Activated gamma-delta T cell treated with Interleukin-2 at 50 U/mL for 16 hours (primary cell): ENCODE measurements at places on chromosomes 12 and 14.

DNA sequence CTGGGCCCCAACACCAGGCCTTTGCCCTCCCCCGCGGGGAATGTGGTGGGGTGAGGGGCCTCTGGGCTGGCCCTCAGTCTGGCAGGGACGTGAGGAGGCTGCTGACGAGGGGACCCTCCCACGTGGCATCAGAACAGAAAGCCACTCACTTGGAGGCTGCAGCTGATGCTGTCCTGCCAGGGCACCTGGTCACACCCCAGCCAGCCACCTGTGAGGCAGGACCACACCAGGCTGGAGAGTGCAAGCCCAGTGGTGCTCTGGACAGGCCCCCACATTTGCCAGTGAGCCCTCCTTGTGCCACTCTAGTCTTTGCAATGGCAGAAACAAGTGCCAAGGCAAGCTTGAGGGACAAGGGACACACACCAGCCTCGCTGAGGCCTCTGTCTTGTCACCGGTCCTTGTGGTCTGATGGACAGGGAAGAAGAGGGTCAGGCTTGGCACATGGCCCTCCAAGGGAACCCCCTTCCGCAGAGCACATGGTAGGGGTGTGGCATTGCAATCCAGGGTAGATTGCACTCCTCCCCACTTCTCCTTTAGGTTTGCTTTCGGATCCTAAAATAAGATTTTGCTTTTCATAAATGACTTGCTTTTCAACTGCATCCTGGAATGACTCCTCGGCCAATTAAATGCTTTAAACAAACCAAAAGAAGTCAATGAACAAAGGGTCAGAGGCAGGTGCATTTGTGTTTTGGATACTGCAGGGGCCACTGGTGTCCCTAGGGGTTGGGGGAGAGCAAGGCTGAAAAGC is 53.7 kb downstream of the CCDC88C start:
- no peak for DNase-seq

DNA sequence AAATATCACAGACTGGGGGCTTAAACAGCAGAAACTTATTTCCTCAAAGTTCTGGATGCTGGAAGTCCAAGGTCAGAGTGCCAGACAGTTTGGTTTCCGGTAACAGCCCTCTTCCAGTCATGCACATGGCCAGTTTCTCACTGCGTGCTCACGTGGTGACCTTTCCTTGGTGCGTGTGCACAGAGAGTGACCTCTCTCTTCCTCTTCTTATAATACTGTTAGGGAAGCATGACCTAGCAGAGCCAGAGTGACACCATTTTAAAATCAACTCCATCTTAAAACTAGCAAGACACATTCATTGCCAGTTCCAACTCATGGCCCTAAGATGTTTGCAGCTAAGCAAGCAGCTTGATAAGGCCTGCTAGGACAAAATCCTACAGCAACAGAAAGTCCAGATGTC is 221.5 kb upstream of the DAAM1 start:
- no peak for DNase-seq

DNA sequence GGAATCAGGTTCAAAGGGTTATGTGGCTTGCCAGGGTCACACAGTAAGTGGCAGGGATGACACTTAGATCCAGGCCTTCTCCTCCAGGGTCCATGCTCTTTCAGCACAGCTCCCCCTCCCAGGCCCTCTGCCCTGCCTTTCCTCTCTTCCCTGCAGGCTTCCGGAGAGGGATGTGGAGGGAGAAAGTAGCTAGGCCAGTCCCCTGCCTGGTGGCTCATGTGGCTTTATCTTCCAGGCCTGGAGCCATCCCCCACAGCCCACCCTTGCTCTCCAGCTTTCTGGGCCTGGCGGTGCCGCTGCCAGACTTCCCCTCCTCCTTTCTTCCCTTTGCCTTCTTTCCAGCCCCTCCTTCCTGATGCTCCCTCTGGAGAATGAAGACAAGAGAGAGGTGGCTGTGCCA is 1.7 kb downstream of the PSMB11 start:
- no peak for DNase-seq

- DNase-seq: no peak
Measured at GRCh38 chr12:107318806-107319532, 225.6 kb upstream of the CRY1 start.

DNA sequence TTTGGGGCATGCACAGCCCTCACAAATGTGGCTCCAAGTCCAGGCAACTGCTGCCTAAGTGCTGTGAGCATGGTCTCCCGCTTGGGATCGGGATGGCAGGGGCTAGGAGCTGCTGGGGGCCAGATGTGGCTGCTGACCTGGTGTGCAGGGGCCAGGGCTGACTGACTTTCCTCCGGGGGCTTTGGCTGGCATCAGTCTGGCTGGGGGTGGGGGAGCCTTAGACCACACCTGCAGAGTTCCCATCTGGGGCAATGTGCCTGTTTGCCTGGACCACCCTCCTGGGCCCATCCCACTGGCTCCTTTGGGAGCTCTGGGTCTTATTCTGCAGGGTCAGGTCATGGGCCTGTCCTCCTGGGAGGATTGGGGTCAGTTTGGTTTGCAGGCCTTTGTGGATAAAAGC is 90.5 kb downstream of the TSPAN9 start:
- DNase-seq: no peak

- DNase-seq: no peak
Measured at GRCh38 chr12:5901416-5901815, 43.6 kb downstream of the ANO2 start.

DNA sequence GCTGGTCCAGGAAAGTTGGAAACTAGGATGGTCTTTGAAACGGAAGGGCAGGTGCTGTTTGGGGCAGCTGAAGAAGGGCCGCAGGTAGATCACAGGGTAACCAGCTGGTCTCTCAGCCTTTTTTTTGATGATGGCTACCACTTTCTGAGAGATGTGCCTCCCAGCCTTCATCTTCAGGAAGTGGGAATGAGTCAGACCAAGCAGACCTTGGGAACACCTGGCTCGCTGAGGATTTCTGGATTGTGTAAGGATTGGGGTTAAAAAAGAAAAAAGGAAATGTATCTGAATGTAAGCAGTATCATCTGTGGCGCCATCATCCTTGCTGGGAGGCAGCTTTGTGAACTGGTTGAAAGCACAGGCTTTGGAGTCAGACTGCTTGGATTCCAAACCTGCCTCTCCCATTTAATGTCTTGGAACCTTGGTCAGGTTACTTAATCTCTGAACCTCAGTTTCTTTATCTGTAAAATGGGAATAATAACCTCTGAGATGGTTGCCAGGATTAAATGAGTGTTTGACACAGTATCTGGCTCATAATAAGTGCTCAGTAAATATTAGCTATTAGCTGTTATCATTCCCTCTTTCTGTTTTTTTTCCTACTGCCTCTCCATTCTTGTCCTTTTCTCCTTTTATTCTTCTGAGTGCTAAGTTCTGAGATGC is 1.7 kb downstream of the PRPF40B start:
- no peak for DNase-seq

DNA sequence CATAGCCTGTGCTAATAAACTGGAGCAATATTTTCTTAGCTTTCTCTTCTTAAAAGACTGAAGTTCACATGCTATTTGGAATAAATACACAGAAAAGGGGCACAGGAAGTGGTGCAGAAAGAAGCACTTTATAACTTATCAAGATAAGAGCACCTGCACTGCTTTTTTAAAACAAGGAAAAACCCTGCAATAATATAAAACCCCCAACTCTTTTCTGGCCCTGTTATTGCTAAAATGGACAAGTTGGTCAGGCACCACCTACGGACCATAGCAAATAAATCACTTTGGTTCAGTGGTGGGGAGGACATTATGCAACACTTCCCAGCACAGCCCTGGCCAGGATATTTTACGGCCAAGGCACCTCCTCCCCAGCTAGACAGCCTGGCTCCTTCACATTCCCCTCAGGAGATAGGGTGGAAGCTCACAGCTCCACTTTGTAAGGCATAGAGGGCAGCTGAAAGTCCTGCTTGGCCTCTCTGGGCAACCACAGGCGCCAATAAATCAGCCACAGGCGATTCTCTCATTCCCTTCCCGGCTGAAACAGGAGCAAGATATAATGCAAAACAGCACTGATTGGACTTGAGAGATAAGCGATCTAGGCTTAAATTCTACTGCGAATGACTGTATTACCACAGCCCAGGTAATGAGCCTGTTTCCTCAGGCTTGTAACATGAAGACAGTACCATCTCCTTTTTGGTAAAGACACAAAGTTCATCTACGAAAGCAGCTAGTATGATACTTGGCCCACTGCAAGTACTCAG is 2.0 kb downstream of the ZBTB25 start:
- no peak for DNase-seq

DNA sequence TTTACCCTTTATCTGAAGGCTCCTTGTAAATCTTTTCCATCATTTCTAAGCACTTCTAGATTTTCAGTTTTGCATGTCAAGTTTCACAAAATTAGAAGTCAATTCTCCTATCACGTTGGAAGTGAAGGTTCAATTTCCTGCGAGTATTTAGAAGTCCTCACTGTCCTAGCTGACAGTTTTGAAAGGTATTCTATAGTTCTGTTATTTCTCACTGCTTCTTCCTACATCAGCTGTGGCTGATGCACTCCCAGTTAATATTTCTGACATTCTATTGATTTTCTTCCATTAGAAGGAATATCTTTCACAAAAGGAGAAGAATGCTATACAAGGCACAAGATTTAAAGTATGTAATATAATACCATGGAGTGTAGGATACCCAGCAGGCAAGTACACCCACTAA is 15.8 kb upstream of the TMCC3 start:
- DNase-seq: no peak

DNA sequence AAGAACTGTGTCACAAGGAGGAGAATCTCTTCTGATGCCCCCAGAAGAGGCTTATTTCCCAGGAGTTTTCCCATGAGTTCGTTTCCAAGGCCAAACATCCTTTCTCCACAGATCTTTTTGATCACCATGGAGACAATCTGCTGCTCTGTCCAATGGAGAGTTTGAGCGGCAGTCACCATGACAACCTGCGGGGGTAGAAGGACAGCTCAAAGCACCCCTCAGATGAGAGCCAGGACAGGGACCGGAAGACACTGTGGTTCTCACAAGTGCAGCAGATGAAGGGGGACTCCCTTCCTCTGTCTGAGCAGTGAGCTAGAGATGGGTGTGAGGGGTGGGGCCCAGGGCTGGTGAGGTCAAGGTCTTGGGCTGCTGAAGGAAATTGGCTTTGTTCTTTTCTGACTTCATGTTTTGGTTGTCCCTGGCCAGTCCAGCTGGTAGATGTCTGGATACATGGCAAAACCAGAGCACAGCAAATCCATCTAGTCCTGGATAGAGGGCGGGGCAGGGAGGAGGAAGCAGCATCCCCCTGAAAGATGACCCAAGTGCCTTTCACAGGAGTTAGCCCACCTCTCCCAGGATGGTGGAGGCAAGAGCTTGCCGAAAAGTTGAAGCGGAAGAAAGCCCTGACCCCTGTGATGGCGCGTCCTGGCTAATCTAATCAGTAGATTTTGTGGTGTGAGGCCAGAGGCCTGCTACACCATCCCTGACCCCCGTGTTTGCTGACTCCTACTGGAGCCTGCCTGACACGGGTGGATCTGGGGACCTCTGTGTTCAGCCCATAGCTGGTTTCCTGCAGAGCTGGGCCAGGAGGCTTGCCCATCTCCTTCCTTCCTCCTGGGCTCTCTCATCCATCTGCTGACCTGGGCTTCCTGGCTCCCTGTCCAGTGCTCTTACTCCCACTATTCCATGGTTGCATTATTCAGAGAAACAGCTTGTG is 24.4 kb downstream of the DHRS2 start:
- peak; percentile 11 for DNase-seq

- DNase-seq: no peak
Measured at GRCh38 chr12:82923935-82924334, 237.2 kb downstream of the TMTC2 start.

GRCh38 chr14:22925513-22925912 is 3.7 kb downstream of the PRMT5 start:
- DNase-seq: no peak

DNA sequence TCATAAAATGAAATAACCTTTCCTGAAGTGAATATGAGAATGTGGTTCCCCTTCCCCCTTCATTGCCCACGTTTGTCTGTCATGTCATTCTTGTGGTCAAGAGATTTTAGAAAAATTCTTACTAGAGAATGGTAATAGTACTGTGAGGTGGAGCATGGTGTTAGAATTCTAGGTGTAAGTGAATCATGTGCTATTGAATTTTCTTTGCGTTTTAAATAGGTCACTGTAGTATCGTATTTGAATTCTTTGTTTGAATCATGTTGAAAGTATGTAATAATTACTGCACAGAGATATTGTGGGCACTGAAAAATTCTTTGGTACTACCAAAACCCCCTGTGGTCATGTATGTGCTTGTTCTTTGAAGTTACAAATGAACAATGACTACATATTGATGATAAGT is 49.9 kb downstream of the FUT8 start:
- no peak for DNase-seq
